ENCODE measurements at places on chromosomes 16 and 17.

- DNase-seq = peak; percentile 84
Observed at GRCh38 chr16:75116081-75116910, at the start of gene LDHD. LDHD (minus strand) TSS chr16:75116780; CDS start chr16:75116720, 60 bp downstream.

- no peak for DNase-seq
Observed at GRCh38 chr16:73864868-73865267, 431.7 kb upstream of the PSMD7 start.

DNA sequence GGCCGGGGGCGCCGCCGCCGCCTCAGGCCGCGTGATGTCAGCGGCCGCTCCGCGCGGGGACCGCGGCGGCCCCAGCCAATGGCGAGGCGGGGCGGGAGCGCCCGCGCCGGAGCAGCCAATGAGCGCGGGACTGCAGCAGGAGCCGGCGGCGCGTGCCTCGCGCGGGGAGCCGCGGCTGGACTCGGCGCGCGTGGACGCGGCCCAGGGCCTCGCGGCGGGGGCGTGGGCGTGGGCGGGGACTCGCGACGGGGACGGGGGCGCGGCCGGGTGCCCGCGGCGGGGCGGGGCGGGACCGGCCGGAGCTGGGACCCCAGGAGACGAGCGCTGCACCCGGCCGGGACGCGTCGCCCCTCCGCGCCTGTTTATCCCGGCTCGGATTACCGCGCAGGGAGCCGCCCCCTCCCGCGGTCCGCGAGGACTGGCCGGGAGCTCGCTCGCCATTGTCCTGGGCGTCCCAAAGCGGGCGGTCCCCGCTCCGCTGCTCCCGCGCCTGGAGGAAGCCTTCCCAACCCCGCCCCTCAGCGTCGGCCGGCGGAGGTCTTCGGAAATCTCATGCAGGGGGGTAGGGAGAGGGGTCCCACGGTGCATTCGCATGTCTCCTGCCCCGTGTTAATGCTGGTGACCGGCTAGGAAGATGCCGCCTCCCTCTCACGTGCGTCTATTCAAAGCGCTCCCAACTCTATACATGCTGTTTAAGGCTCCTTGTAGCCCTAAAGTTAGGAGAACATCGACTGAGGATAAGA lies at the start of gene RNF157:
Gene RNF157, minus strand, starts transcription at position 33 of the 743 bp plus-strand sequence. CDS start 253 bp downstream, outside the sequence.
- peak; percentile 81 for DNase-seq

- no peak for DNase-seq
Observed at GRCh38 chr16:87619360-87620200, 17.3 kb downstream of the JPH3 start.

DNA sequence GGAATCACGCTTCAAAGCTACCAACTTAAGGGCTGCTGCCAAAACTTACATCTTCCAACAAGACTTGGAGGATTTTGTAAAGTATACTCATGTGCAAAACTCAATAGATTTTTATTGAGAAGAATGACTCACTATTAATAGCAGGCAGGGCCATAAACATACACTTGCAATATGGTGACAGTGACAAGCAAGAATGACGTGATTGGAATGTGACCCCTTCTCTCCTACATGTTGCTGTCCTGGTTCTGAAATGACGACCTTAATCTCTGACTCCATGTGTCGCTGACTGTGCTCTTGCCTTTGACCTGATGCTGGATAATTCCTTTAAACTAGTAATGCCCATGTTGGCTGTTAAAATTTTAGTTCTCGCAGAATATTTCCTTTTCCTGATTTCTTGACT lies 174.5 kb downstream of the PARN start:
- DNase-seq = no peak

DNA sequence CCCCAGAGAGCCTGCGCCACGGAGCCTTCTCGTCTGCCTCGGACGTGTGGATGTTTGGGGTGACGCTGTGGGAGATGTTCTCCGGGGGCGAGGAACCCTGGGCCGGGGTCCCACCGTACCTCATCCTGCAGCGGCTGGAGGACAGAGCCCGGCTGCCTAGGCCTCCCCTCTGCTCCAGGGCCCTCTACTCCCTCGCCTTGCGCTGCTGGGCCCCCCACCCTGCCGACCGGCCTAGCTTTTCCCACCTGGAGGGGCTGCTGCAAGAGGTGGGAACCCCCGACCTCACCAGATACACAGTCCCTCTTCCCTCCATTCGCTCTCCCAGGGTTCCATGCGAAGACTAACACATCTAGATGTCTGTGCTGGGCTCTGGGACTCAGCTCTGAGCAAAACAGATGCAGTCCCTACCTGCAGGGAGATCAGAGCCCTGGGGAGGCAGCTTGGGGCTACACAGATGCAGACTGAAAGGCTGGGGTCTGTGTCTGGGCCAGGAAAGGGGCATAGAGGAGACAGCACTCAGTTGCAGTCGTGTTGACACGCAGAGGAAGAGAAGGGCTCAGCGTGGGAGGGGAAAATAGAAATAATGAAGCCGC lies 3.7 kb downstream of the TNK1 start:
- no peak for DNase-seq

DNA sequence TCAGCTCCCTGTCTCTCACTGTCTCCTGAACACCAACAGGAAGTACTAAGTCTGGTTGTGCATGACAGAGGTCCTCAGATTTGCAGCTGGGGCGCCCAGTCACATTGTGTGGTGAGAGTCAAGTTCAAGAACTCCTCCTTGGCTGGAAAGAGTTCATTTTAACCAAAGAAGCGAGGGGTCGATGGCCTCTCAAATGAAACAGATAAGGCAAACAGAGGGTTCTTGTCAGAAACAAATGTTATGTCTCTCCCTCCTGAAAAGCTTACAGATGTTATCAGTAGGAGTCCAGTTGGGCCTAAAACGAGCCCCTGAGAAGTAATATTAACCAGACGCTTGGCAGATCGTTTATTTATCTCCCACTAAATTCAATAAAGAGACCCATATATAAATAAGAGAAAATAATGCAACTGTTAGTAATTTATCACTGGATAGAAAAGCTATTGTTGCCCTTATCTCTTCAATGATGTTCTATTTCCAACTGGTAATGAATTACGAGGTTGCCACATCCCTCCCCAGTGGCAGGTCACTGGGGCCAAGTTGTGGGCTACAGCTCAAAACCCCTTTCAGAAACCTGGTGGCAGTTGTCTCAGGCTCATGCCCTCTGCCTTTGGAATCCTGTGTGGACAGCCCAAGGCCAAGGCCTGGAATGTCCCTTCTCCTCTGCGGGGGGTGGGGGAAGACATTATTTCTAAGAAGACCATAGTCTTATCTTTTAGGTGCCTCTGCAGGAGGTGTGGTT lies 307.5 kb upstream of the DYNLRB2 start:
- DNase-seq = no peak

DNA sequence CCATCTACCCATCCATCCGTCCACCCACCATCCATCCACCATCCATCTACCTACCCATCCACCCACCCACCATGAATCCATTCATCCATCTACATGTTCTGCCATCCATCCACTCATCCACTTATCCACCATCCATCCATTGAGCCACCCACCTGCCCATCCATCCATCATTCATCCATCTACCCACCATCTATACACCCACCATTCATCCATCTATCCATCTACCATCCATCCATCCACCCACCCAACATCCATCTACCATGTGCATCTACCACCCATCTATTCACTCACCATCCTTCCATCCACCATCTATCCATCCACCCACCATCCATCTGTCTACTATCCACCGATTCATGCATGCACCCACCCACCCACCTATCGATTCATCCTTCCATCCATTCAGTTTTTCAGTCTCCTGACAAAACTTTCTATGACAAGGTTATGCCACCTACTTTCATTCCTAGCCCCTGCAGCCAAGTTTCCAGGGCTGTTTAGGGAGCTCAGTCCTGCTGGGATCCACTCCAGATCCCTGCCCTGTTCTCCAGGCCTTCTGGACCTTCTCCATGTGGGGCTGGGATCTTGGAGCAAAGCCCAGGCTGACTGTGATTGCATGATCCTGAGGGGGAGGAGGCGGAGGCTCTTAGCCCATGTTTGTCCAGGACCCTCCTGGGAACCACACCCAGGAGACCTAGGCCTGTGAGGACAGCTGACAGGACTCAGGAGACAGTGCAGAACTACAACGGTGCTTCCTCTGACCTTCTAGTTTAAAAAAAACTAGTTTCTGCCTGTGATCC lies 27.4 kb downstream of the BCO1 start:
- DNase-seq = no peak

DNA sequence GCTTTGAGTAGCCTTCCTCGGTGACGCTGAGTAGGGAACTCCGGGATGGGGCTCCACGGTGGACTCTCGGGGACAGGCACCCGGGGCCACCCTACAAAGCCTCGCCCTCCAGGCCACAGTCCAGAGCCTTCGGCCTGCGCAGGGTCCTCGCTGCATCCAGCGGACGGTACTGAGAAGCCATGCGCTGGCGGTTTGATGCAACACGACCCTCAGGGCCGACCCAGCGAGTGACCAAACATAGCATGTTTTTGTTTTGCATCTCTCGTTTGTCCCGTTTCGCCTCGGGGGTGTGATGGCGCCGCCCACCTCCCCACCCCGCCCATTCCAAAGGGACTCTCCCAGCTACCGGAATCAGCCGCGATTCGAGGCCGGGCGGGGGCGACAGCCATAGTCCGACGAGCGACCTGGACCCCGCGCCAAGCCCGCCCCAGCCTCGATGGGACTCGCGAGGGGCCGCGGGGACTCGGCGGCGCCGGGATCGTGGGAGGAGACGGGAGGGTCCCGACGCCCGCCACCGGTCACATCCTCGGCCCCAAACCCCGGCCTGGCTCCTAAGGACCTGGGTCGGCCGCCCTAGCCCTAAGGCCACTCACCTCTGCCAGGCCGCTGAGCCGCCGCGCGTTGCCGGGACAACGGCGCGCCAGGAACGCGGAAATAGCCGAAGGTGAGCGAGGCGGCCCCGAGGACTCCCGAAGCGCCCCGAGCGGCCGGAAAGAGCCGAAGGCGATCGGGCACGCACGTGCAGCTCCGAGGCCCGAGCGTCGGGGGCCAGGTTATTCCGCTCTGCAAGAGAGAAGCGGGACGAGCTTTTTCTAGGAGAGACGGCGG lies 1.6 kb downstream of the IFT140 start:
- peak; percentile 99 for DNase-seq

DNA sequence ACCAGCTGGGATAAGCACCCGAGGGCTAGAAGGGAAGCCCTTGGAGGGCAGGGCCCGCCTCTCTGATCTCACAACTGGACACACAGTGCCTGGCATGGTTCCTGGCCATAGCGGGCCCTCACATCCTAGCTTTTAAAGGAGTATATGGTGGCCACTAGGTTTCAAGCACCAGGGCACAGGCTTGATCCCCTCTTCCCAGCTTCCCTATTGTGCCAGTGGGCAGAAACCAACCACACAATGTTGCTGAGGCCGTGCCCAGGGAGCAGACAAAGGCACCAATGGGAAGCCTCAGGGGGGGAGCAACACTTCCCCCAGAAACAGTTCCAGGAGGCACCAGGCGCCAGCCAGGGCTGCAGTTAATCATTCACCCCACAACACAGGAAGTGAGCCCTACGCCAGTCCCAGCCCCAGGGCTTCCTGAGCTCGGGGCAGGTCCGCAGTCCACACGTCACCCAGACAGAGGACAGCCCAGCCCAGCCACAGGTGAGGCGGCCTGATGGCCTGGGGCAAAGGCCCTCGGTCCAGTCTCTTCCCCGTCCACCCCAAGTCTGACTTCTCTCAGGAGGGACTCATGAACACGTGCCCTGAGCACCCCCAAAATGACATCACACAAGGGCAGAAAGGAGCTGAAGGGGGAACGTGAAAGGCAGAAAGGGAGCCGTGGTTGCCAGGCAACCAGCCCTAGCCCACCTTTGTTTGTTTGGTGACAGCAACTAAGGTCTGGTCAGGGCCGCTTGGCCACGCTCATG lies 12.8 kb downstream of the SMIM5 start:
- DNase-seq = peak; percentile 82

GRCh38 chr17:71710816-71711215 lies 410.0 kb upstream of the SOX9 start:
- no peak for DNase-seq

- peak; percentile 83 for DNase-seq
Observed at GRCh38 chr17:40075201-40075941, 12.6 kb downstream of the THRA start.

- DNase-seq = no peak
Observed at GRCh38 chr17:27906226-27906580, 13.0 kb upstream of the LYRM9 start.

DNA sequence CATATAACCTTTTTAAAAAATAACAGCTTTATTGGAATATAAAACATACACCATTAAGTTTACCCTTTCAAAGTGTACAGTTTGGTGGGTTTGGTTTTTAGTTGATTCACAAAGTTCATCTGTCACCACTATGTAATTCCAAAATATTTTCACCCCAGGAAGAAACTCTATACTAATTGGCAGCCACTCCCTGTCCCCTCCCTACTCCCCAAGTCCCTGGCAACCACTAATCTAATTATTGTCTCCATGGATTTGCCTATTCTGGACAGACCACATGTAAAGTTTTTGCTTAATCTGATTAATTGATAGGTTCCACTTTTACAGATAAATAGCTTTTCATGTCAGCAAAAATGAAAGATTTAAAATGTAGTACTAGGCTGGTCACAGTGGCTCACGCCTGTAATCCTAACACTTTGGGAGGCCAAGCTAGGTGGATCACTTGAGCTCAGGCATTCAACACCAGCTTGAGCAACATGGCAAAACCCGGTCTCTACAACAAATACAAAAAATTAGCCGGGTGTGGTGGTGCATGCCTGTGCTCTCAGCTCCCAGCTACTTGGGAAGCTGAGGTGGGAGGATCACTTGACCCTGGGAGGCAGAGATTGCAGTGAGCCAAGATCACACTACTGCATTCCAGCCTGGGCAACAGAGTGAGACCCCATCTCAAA lies 25.0 kb upstream of the MAPK3 start:
- no peak for DNase-seq

DNA sequence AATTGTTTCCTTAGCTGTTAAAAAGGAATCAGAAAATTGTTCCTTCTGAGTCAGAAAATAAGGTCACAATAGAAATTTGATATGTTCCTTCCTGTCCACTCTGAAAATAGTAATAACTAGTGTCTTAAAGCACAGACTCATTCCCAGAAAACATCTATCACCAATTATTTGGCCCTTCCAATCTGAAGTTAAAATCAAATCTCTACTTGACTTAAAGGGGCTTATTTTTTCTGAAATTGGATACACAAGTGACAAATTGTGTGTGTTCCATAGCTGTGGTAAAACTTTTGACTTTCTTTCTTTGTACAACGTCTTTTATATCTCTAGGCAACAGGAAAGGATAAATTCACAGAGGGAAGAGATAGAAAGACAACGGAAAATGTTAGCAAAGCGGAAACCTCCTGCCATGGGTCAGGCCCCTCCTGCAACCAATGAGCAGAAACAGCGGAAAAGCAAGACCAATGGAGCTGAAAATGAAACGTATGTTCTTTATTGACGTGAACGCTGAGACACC lies 54.5 kb upstream of the MRC2 start:
- no peak for DNase-seq

GRCh38 chr17:68293490-68294195 lies 2.3 kb downstream of the ARSG start:
- DNase-seq = no peak

Measured in ELF-1 (cell line).